ENCODE measurements at places on chromosomes 16 and 17. TPM values are rescaled to one million over a fixed set of nuclear protein-coding genes. Genes with fewer than 3 reads are reported as not detected.

DNA sequence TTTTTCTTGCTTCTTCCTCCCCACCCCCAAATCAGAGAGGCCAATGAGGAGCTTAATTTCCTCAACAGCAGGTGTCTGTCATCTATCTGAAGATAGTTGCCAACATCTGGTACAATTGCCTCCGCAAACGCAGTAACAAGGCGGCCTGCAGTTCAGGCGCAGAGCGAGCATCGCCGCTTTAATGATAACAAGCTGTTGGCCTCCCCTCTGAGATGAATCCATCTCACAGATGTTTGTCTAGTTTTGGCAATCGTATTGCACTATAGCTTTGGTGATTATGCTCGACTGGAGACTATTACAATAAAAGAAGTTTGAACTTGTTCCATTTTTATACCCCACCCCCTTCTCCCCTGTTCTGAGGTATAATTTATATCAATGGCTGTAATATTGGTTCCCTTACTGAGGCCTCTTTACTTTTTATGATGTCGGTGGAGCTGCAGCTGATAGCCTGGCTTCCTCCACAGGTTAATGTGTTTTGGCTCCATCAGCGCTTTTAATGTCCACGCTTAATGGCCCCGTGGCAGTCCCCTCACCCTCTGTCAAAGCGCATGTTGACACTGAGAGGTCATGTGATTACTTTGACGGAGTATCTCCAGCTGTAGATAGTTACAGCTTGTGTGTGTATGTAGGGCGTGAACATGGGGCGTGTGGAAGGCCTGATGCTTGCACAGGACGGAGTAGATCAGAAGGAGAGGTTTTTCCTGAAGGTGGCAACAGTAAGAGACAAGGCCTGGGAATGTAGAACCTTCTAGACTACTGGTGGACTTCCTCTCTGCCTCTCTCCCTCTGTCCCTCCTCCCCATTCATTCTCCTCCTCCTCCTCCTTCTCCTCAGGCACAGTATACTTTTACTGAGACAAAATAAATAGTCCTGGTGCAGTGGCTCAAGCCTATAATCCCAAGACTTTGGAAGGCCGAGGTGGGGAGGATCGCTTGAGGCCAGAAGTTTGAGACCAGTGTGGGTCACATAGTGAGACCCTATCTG is 164.7 kb downstream of the MSI2 start:
- peak; percentile 79 for DNase-seq

DNA sequence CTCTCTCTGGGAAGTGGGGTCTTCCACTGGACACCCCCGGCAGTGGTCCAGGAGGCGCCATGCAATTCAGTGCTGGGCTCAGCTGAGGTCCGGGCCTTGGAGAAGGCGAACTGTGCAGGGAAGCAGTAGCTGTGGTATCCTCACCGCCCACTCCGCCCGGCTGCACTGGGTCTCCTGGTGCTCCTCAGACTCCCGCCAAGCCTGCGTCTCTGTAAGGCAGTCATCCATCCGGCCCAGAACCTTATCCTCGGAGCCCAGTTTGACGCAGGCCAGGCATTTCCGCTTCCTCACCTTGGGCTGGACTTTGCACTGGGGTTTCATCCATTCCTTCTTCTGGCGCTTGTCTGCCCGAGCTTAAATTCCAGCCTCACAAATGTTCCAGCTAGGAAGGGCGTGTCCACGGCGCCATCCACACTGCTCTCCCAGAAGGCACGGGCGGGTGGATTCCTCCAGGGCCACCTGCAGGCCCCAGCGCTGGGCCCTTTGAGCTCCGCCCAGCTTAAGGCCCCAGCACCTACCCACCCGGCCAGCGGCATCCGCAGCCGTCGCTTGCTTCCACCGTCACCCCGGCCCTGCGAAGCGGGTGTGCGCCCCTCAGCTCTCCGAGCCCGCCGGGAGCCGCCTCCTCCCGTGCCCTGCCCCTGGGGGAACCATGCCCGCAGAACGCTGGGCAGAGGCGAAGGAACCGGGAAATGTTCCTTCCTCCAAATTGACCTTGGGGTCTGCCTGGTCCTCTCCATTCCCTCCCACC is 1884.8 kb downstream of the TP53TG3F start:
- DNase-seq = no peak

GRCh38 chr17:44844390-44844830 is 3.3 kb upstream of the HIGD1B start:
- DNase-seq = no peak

GRCh38 chr16:89549007-89549700 is 11.3 kb upstream of the RPL13 start:
- no peak for DNase-seq

DNA sequence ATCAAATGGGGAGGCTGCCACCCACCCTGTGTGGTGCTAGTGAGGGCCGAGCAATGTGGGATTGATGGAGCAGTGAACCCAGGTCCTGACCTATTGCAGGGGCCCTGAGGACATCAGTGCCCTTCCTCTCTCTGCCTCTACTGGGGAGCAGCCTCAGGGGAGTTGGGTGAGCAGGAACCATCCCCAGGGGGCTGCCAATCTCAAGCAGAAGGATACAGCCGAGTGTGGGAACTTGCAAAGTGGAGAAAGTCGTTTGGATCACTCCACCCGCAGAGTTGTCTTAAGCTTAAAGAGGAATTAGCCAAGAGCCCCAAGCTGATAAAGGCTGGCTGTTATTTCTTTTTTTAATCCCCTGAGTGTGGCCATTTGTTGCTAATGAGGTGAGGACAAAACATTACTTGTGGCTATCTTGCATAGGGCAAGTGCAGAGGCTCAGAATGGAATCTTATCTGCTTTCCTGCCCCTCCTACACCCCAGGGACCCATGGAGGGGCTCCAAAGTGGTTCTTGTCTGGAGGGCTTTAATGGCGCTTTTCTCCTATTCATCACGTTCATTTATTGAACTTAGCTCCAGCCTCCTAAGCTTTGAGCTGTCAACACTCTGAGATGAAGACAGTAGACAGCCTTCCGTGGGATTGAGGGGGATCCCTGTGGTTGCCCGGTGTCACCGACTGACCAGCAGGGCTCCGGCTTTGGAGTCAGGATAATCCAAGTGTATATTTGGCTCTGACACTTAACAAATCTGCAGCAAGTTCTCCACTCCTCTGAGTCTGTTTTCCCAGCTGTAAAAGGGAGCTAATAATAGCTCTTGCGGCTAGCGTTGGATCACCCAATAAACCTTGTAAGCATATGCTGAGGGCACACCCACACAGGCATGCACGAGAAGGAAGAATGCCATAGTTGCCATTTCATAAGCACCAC is 45.1 kb downstream of the MYH11 start:
- no peak for DNase-seq

The CLEC18B gene
- polyA plus RNA-seq = 137 TPM

The RNF43 gene
- 12.9 TPM for polyA plus RNA-seq

The SLC38A10 gene
- 56.3 TPM for polyA plus RNA-seq

The NEK8 gene
- polyA plus RNA-seq = 11.2 TPM

The SLC5A11 gene
- 5.6 TPM for polyA plus RNA-seq
